CD4-positive, alpha-beta T cell treated with Interleukin-17A for 1 hour (primary cell): ENCODE measurements at places on chromosomes 7 and 10.
A peak's percentile ranks its signal among the peaks of the same experiment; 100 is the strongest.

DNA sequence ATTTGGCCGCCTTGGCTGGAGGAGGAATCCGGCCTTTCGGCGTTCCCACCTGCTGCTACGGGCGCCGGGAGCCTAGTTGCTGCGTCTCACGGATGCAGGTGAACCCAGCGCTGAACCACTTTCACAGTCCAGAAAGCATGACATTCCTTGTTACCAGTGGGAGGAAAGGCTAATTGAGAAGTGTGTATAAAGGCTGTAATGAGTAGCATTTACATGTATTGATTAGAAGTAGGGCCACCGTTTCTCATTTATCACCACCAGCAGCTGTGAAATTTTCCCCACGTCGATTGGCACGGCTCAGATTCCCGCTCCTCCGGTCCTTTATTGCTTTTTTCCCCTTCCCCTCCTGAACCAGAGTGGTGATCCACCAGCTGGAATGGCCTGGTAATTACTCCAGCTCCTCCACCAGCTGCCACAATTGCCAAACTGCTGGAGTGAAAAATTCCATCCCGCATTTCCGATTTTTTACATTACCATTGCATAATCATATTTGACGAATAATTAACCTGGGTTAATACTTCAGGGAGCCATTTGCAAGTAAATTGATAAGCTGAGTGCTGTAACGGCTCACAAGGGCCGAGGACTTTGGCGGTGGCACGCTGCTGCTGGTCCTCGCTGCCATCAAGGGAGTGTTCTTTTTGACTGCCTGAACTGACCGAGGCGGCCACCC is 153.3 kb downstream of the POU6F2 start:
- DNase-seq = no peak

DNA sequence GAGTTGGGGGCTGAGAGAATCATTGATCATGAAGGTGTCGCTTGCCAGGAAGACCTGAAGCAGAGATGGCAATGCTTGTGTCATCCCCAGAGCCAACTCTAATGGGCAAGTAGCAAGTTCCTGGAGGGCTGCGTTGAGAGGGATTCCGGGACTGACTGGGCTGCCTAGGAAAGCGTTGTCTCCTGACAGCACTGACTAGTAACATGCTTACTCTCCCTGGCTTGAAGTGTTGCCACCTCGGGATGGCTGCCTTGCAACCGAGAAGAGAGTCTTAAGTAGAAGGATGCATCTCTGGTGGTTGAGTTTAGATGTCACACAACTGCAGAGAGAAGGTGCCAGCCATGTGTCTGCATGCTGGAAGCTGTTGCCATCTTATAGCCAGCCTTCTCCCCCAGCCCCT is 453.4 kb downstream of the PLXNA4 start:
- no peak for DNase-seq

GRCh38 chr10:78914502-78915189 is 154.1 kb upstream of the ZMIZ1 start:
- DNase-seq = no peak

DNA sequence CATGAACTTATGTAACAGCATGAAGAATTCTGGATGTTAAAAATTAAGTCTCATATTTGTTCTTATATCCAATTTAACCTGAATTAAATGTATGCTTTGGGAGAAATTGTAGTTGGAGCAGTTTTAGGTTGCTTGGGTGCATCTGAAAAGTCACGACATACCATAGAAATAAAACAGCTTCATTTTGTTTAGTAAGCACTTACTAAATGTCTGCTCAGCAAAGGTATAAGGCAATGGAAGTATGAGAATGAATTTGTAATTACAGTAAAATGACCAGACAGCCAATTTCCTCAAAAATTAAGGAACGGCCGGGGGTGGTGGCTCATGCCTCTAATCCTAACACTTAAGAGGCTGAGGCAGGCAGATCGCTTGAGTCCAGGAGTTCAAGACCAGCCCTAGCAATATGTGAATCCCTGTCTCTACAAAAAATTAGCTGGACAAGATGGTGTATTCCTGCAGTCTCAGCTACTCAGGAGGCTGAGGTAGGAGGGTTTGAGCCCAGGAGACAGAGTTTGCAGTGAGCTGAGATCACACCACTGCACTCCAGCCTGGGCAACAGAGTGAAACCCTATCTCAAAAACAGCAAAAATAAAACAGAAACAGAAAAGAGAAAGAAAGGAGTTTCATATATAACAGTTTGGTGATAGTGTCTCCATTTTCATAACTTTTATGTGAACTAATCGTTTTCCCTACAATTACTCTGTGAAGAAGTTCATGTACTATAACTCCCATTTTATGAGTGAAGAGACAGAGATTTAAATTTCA is 47.2 kb upstream of the KLF6 start:
- DNase-seq = no peak

DNA sequence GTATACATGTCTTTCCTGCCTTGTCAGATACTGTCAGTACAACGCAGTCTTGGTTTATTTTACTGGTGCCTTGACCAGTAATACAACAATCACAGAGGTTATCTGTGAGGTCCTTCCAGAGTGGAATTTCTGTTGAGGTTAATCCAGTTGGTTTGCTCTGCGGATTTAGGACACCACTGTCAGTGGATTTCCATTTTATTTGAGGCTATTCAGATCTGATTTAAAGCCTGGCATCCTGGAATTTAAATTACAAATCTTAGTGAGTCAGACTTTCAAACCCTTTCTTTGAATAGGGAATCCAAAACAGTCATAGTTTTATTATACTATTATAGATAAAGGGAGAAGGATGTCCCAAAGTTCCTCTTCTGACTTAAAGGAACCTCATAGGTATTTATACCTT is 40.5 kb downstream of the ANLN start:
- no peak for DNase-seq

- no peak for DNase-seq
Observed at GRCh38 chr7:39199951-39200350, 222.2 kb downstream of the POU6F2 start.

GRCh38 chr7:23003505-23004246 is 10.3 kb downstream of the HYCC1 start:
- no peak for DNase-seq

DNA sequence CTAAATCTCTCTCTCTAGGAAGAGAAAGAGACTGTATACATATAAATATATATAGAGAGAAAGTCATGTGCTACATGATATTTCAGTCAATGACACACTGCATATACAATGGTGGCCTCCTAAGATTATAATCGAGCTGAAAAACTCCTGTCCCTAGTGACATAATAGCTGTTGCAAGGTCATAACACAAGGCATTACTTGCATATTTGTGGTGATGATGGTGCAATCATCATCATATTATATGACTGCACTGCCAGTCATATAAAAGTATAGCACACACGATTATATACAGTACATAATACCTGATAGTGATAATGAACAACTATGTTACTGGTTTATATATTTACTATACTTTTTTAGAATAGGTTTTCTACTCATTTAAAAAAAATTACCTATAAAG is 316.7 kb downstream of the FGFR2 start:
- no peak for DNase-seq

DNA sequence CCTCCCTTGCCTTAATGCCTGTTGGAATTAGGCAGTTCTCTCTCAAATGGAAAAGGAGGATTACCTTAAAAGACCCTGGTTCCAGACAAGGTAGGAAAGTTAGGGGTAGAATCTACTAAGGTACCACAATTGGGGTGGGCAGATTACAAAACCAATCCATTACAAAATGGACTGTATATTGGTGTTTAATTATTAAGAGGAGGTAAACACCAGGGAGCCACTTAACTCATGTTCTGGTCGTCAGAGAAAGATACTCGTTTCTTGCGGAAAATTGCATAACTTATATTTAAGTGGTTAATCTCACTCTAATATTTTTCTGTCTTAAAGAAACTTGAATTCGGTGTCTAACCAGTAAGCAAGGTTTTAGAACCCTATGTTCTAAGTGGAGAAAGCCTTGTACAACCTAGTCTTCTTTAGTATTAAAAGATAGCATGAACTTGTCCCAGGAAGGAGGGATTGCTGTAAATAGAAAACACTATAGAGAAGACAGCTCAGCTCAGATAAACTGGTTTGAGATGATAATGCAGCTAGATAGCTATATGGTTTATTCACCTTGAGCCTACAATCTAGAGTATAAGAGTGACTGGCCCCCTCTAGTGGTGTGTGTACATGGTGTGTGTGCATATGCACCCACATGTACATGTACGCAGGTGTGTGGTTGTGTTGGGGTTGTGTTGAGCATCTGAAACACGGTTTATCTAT is 58.0 kb upstream of the STRIP2 start:
- DNase-seq = peak; percentile 59

- DNase-seq = no peak
Observed at GRCh38 chr7:120843109-120843508, 14.8 kb downstream of the TSPAN12 start.

DNA sequence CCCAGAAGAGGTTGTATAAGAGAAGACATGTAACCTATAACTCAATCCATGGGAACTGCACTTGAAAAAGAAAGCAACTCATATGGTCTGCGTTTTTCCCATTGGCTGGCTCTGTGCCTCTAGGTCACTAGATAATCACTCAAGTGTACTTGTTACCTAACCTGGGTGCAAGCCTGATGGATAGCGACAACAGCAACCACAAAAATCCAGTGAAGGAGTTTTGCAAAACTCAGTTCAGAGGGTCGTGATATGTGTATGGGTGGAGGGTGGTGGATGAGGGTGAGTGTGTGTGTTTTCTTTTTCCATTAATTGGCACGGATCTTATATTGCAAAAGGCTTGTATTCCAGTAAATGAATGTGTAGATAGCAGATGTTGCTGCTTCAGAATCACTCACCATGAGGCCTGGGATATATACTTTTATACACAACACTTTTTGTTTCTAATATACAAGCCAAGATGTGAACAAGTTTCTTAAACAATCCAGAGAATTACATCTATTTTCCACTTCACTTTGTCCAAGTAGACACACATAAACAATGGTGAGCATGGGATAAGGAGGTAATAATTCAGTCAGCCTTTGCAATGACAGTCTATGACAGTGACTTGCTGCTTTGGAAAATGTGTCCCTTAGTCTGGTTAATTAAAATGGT is 286.9 kb upstream of the DKK1 start:
- no peak for DNase-seq

DNA sequence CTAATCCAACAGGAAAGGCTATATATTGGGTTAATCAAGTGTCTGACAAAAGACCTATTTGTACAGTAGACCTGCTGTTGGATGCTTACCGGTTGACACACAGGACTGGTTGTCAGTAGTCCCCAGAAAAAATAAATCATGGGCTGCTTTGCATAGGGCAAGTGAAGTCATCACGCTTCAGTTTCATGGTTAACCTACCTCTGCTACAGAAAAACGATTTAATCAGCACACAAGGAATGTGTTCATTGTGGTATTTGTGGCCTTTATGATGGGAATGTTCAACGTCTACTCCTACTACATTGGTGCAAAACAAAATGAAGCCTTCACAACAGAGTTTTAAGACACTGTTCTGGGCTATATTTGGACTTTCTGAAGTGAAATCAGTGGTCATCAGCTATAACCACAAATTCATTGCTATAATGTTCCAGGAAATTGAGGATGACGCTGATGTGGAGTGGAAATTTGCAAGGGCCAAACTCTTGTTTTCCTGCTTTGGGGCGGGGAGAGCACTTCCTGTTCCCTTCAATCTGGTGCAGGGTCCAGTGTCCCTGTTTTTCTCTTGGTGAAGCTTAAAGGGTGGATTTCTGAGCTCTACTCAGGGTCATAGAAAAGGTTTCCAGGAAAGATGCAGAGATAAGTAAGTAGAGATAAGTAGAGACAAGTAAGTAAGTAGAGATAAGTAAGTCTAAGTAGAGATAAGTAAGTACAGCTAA is 39.3 kb upstream of the GGCT start:
- no peak for DNase-seq

GRCh38 chr10:127102176-127102575 is 94.2 kb downstream of the INSYN2A start:
- no peak for DNase-seq

- no peak for DNase-seq
Observed at GRCh38 chr7:150586785-150587152, 19.6 kb downstream of the GIMAP4 start.

DNA sequence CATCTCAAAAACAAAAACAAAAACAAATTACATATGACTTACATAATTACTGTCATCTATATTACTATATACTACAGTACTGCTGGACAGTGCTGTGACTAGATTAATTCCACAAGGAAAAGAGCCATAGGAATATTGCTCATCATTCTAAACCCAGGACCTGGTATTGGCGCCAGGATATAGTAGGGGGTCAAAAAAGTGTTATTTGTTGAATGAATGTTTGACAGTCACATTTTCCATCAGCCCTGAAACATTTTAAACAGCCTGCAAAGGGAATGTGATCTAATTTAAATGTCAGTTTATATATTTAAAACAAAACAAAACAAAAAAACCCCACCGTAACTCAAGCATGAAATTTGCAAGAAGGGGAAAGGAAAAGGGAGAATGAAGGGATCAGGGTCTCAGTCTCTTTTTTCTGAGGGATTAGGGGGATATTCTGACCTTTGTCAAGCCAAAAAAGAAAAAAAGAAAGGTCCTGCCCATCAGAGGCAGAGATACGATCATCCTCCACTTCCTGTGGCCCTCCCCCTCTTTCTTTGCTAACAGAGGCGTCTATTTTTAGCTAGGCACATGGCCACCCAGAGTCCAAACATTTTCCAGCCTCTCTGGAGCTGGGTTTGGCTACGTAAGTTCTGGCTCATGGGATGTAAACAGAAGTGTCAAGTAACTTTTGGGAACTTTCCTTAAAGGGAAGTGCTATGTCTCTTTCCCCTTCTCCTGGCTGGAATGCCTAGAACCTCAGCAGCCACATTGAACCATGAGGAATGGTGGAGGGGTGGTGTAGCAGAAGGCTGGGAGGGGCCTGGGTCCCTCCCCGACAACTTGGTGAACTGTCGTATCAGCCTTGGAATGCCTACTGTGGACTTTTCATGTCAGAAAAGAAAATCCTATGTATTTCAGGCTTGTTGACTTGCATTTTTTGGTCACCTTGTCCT is 44.6 kb upstream of the DLG5 start:
- DNase-seq = peak; percentile 8

DNA sequence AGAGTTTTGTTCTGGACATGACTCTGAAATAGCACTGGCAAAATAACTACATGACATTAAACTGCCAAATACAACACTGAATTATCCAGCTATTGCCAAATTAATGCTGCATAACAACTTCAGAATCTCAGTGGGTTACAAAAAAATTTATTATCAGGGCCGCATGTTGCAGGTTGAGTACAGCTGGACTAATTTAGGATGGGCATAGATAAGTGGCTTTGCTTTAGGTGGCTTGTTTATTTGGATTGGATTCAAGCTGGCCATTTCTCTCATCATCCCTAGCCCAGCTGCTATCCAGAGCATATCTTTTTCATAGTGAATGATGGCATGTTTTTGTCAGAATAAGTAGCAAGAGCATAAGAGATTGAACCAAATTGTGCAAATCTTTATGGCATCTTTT is 1277.1 kb downstream of the REEP3 start:
- no peak for DNase-seq

DNA sequence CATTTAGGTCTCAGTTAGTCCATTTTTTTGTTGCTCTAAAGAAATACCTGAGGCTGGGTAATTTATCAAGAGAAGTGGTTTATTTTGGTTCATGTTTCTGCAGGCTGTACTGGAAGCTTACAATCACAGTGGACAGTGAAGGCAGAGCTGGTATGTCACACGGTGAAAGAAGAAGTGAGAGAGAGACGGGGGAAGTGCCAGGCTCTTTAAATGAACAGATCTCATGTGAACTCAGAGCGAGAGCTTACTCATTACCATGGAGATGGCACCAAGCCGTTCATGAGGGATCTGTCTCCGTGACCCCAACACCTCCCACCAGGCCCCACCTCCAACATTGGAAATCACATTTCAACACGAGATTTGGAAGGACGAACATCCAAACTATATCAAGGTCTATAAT is 18.9 kb upstream of the PNLIPRP3 start:
- no peak for DNase-seq
